Hair follicle dermal papilla cell (primary cell): ENCODE measurements at places on chromosomes 1 and 21. TPM values are rescaled to one million over a fixed set of nuclear protein-coding genes. Genes with fewer than 3 reads are reported as not detected.

SOX13 gene
- total RNA-seq = 7.0 and 8.3 TPM in 2 replicates

LCK gene
- total RNA-seq = not detected in 2 replicates

CHIA gene
- not detected in 2 replicates for total RNA-seq

TDRD5 gene
- not detected in 2 replicates for total RNA-seq

RHD gene
- not detected in 2 replicates for total RNA-seq

RORC gene
- total RNA-seq = 0.12 TPM in 1 of 2 replicates, not detected in the other
